ENCODE measurements at places on chromosomes 2 and 18.

DNA sequence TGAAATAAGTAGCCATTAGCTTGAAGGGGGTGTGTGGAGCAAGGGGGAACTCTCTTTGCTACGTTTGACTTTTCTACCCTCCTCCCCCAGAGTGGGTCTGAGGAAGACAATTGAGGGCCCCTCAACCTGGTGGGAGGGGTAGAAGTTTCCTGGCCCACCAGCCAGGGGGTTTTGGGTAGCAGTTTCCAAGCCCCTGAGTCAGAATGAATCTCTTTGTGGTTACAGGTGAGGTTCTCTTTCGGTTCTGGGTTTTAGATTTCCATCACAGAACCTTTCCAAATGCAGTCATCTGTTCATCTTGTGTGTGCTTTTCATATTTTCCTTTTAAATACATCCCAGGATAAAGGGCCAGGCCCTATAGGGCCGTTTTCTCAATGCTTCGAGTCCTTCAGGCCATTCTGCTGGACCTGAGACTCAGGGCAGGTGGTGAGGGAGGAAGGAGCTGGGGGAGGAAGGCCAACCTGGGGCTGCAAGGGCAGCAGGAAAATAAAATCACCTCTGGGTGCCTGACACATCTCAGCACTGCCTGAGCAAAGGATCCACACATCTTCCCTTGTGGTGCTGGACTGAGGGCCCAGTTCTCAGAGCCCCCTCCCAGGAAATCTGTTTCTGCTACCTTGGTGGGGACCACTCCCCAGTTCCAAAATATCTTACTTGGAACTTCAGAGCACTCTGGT lies 4.7 kb downstream of the LBH start:
- DNase-seq: peak; percentile 45

DNA sequence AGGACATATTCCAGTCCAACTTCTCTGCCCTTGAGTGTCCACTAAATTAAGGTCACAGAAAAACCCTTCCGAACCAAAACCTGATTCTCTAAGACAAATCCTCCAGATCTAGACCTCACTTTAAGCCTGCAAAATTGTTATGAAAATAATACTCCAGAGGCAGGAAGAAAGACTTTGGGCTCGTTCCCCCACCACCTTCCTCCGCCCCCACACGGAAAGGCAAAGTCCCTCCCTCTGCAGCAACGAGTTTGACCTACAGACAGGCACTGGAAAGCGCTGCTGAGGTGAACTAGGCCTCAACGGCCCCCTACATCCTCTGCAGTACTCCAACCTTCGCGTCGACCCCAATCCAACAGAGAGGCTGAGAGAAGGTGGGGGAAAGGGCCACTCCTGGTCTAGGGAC lies 808 bp downstream of the ATP5MC3 start:
- peak; percentile 41 for DNase-seq

DNA sequence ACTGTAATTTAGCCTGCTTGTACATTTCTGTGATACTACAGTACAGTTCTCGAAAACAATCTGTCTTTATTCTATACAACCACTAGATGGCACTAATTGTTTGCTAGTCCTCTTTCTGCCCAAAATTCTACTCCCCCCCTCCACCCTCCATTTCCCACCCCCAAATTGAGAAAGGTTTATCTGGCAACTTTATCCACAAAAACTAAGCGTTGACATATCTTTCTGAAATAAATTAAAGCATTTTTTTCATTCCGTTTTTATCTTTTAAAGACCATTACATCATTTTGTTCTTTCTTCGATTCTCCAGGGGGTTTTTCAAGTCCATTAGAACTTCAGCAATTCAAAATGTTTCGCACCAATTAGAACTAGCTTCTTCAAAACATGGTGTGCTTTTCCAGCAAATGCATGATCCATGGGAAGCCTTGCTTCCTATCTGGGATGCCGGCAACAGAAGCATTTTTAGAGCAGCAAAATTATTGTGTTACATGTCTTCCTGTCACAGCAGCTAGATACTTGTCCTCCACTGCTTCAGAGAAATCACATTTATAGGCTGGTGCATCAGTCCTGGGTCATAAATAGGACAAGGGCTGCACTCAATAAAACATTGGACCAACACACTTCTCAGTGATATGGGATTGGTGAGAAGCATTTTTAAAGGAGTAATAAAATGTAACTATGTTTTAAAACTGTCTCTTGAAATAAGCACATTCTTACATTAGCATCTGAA lies 241.3 kb downstream of the PAX3 start:
- DNase-seq: no peak

DNA sequence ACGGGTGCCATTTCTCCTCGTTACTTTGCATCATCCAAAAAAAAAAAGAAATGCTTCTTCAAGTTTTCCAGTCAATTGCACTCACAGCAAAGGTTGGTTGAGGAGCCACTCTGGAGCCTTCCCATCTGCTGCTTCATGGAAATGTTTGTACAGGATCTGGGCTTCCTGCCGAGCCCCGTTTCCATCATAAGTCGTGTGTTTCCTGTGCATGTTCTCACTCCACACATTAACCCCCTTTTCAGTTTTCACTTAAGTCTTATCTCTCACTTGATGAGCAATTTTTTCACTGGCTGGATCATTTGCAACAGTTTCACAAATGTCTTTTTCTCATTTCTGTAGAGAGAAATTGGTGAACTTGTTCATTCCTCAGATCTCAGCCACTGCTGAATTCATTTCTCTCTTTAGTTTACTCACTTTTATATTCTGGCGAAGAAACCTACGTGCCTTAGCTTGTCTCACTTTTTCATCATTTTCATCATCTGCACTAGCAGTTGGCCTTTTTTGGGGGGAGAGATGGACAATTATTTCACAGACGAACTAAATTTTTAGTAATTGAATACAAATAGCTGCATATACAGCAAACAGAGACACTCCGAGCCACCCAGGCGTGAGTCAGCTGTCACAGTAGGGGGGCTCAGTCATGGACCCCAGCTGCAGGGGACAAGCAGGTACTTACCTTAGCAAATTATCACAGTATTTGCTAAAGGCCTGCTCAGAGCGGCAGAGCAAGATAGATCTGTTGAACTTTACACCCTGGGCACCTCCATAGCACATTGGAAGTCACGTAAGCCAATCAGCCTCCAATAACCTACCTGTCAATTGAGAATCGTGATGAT lies 750.8 kb upstream of the ID2 start:
- peak; percentile 69 for DNase-seq

GRCh38 chr18:35489913-35490490 lies 7.8 kb downstream of the INO80C start:
- DNase-seq: no peak

- no peak for DNase-seq
Observed at GRCh38 chr18:48129621-48130082, 199.2 kb upstream of the SMAD2 start.

DNA sequence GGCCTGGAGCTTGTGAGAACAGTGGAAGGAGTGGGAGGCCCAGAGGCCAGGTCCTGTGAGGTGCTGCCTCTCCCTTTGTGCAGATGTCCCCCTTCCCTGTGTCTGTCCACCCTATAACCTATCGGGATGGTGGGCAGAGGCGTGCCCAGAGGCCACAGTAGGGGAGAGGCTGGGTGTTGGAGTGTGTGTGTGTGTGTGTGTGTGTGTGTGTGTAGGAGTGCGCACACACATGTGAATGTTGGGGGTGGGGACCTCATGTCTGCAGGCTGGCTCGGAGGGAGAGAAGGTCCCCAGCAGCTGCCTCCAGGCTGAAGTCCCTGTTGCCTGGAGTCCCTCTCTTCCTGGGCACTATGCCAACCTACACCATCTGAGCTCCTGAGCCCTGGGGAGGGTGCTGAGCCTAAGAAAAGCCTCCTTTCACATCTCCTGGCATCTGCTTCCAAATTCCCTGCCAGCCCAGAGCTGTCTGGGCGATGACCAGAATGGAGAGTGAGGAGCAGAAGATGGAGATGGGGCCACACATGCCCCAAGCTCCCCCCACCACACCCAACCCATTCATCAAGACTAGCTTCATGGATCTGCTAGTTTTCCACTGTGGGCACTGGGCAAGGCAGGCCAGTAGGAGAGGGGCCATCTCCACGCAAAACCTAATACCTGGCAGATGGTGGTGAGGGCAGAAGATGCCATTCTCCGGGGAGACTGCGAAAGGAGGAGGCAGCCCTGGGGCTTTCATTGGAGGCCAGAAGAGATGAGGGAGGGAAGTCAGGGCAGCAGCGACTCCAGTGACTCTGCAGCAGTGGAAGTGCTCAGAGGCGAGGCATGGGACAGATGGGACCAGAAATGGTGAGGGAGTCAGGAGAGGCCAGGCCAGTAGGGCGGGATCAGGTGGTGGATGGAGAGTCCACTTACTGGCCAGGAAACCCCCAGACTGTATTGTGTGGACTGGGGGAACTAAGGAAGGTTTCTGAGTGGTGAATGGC lies 20.3 kb downstream of the KCNK3 start:
- no peak for DNase-seq

- no peak for DNase-seq
Observed at GRCh38 chr18:63579616-63580015, 7.5 kb upstream of the SERPINB13 start.

GRCh38 chr2:228059735-228060134 lies 121.8 kb downstream of the SPHKAP start:
- no peak for DNase-seq

GRCh38 chr2:8624855-8625398 lies 56.9 kb upstream of the ID2 start:
- no peak for DNase-seq

DNA sequence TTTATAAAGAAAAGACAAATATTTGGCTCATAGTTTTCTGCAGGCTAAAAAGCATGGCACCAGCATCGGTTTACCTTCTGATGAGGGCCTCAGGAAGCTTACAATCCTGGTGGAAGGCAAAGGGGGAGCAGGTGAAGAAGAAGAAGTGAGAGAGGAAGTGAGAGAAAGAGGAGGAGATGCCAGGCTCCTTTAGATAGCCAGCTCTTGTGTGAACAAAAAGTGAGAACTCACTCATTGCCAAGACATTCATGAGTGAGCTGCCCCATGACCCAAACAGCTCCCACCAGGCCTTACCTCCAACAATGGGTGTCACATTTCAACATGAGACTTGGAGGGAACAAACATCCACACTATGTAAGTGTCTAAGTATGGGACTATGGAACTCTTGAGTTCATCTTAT lies 14.3 kb downstream of the CCDC150 start:
- DNase-seq: no peak

- DNase-seq: no peak
Observed at GRCh38 chr18:79333046-79333445, 62.7 kb upstream of the NFATC1 start.

DNA sequence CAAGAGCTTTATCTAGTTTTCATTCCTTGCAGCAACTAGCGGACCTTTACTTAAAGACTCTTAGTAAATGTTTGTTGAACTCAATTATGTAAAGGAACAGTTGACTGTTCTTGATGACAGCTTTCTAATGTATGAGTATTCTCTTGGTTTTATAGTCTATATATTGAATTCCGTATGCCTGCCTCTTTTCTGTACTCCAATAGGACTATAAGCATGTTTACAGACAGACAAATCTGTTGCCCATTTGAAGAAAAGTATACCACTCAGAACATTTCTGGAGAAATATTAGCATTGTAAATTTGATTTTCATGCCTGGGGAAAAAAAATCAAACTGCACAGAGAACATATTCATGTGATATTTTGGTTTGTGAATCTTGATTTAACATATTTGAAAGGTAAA lies 109.5 kb downstream of the LRRTM1 start:
- DNase-seq: no peak

DNA sequence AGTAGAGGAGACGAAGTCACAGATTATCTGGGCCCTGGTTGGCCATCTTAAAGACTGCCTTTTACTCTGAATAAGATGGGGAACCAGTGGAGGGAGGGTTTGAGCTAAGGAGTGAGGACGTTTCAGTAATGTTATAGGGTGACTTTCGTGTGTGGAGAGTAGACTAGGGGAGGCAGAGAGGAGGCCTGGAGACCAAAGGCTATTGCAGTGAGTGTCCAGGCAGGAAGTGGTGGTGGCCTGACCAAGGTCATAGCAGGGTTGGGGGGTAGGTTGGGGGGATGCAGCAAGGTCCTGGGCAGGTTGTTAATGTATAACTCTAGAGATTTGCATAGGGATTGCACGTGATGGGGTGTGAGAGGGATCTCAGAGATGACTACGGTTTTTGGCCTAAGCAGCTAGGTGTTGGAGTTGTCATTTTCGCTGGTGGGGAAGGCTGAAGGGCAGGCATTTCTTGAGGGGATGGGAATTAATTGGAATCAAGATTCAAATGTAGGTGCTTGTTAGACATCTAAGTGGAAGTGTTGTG lies 4.9 kb downstream of the CEP192 start:
- DNase-seq: no peak

DNA sequence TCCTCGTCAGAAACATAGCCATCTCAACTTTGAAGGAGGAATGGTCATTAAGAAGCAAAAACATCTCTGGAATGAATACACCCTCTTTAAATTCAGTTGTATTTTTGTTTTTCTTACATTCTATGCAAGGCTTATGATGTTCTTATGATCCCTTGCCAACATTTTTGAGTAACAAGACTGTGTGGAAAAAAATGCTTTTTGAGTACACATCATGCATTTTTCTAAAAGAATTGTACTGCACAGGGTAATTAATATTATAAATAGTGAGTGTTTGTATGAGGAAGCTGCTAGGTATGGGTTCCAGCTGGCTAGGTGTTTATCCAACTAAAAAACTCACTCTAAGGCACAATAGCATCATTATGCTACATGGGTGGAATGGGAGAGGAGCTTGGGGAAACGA lies 59.0 kb upstream of the SPATS2L start:
- DNase-seq: no peak

DNA sequence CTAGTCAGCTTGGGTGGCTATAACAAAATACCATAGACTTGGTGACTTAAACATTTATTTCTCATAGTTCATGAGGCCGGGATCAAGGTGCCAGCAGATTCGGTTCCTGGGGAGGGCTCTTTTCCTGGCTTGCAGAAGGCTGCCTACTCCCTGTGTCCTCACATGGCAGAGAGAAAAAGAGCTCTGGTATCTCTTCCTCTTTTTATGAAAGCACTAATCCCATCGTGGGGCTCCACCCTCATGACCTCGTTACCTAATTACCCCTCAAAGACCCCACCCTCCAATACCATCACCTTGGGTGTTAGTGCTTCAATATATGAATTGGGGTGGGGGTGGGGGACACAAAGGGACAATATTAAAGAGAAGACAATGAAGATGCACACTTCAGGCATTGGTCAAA lies 67.1 kb upstream of the CCBE1 start:
- DNase-seq: no peak

DNA sequence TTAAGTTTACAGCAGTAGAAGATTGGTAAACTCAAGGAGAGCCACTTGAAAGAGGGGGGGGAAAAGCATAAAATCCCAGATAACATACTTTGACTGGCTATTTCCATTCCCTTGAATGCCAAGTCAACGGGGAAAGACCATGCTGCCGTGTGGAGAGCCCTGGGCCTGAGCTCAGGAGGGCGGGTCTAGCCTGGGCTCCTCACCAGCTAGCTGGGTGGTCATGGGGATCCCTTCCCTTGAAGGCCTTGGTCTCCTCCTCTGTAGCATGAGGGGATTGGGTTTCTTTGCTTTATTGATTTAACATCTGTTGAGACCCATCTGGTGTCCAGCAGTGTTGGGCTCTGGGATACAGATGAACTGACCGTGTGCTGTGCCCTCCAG lies 35.0 kb downstream of the TEX51 start:
- no peak for DNase-seq

DNA sequence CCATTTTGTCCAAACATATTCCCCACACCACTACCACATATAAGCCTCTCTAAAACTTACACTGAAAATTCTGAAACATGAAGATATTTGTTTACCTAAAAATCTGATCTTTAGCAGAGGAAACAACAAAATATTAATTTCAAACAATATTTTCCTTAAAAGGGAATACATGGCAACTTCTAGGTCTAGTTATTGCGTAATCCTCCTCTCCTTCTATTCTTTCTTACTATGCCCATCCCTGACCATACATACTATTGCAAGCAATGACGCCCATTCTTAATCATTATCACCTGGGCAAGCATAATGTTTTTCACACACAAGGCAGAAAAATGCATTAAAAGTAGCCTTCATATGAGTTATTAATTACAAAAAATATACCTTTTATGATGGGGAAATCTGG lies 372.6 kb downstream of the ZEB2 start:
- DNase-seq: no peak

All from T-helper 1 cell (primary cell).